ENCODE measurements at places on chromosomes 1 and 21.

DNA sequence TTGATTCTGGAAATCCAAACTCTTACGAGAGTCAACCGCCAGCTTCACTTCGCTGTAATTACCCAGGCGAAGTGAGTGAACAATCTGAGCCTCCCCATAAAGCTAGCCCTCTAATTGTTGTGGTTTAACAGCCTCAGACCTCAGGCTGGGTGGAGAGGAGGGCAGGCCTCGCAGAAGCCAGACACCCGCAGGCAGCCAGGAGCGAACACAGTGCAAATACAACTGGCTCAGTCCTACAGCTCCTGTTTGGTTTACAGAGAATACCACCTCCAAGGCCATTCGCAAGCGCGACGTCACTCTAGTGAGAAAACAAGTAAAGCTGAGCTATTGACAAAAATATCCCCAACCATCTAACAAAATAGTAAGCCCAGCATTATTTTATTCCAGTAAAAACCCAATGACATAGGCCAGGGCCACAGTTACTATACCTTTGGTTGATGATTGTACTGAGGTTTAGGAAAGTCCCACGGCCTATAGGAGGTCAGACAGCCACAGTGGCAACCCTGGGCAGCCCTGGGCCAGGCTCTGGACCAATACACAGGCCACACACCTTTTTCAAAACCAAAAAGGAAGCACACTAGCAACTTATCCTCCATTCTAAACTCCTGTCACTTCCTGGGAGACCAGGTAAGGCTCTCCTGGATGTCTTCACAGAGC lies 163.3 kb downstream of the ETS2 start:
- DNase-seq: no peak

DNA sequence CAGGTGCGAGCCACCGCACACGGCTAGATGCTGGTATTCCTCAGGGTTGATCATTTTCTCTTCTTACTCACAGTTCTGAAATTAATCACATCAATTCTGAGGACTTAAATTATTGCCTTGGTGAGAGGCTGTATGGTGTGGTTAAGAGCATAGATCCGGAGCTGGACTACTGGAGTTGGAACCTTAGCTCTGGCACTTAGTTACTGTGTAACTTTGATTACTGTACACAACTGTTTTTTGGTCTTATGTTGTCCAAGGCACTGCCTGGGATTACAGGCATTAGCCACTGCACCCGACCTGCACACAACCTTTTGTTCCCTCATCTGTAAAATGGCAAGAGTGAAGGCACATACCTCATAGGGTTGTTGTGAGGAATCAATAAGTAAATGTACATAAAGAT lies 25.6 kb upstream of the THRAP3 start:
- DNase-seq: no peak

GRCh38 chr1:159188375-159188788 lies 16.3 kb upstream of the ACKR1 start:
- no peak for DNase-seq

DNA sequence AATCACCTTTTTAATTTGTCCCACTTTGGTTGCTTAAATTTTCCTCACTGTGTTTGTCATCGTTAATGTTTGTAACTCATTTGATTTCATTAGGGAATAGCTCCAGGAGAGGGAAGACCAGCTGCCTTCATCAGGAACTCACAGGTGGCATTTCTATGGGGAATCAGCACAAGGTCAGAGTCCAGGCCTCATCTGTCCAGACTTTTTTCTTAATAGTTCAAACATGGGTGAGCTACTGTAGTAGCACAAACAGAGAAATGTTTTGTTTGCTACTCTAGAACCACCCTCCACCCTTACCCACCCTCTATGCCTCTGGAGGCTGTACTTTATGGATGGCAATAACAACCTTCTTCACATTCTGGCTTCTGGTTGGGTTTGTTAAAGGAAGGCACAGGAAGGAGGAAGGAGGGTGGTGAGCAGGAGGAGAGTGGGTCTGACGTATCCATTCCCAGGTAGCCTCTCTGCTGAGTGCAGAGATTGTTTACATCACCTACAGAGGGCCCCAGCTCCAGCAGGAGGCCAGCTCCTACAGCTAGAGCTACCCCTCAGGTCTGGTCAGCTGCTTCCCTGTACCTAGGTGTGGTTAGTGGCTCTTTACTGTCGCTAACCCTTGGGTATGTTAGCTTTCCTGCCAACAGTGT lies 8.1 kb upstream of the TEDDM1 start:
- DNase-seq: no peak

GRCh38 chr1:172964864-172965263 lies 85.9 kb downstream of the TNFSF18 start:
- no peak for DNase-seq
